ENCODE measurements at places on chromosomes 5 and 9. TPM values are rescaled to one million over a fixed set of nuclear protein-coding genes. Genes with fewer than 3 reads are reported as not detected.

- H3K4me3 ChIP-seq = no peak overlapping the region
- H3K4me1 ChIP-seq = peaks cover 53% of the 10 kb centered on the region
- no peaks in the 10 kb centered on the region for H3K36me3 ChIP-seq
- DNase-seq = no peak
Observed at GRCh38 chr9:71896761-71897160, 14.2 kb downstream of the ABHD17B start.

DNA sequence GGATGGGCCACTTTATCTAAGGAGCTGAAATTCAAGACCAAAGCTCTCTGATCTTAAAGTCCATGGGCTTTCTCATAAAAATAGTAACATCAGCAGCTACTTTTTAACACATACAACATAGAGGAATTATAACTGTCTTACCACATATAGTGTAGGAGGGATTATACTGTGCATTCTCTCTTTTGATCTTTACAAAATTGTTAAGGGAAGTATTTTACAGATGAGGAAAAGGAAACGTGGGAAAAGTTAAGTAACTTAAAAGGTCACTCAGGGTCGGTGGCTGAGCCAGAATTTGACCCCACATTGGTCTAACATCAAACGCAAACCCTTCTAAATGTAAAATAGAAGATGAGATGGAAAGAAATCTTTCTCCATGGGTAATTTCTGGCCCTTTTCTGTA lies 38.4 kb downstream of the ZNF608 start:
- peaks cover 23% of the 10 kb centered on the region for H3K4me1 ChIP-seq
- no peak overlapping the region for H3K4me3 ChIP-seq
- H3K27me3 ChIP-seq = no peaks in the 10 kb centered on the region
- H3K27ac ChIP-seq = no peak overlapping the region
- no peaks in the 10 kb centered on the region for H3K36me3 ChIP-seq
- no peak for DNase-seq

Gene MSX2
- total RNA-seq = 1.2 TPM

Gene NR2F1
- 97.2 TPM for total RNA-seq

Gene IER5L
- total RNA-seq = 34.4 TPM

Gene EGFL7
- 272 TPM for total RNA-seq
